ENCODE measurements at places on chromosomes 12 and 14.

DNA sequence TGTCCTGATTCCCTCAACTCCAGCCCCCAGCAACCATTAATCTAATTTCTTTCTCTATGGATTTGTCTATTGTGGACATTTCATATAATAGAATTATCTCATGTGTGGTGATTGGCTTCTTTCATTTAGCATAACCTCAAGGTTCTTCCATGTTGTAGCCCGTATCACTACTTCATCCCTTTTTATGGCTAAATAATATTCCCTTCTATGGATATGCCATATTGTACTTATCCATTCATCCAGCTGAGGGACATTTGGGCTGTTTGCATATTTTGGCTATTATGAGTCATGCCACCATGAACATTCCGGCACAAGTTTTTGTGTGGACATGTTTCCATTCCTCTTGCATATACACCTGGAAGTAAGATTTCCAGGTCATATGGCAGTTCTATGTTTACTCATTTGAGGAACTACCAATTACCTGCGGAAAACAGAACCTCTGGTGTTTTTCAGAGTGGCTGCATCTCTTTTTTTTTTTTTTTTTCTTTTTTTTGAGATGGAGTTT, 108.7 kb upstream of the MAP1LC3B2 start:
- no peak for DNase-seq

- DNase-seq, result no peak
Observed at GRCh38 chr12:68239309-68239982, 13.8 kb upstream of the IL26 start.

DNA sequence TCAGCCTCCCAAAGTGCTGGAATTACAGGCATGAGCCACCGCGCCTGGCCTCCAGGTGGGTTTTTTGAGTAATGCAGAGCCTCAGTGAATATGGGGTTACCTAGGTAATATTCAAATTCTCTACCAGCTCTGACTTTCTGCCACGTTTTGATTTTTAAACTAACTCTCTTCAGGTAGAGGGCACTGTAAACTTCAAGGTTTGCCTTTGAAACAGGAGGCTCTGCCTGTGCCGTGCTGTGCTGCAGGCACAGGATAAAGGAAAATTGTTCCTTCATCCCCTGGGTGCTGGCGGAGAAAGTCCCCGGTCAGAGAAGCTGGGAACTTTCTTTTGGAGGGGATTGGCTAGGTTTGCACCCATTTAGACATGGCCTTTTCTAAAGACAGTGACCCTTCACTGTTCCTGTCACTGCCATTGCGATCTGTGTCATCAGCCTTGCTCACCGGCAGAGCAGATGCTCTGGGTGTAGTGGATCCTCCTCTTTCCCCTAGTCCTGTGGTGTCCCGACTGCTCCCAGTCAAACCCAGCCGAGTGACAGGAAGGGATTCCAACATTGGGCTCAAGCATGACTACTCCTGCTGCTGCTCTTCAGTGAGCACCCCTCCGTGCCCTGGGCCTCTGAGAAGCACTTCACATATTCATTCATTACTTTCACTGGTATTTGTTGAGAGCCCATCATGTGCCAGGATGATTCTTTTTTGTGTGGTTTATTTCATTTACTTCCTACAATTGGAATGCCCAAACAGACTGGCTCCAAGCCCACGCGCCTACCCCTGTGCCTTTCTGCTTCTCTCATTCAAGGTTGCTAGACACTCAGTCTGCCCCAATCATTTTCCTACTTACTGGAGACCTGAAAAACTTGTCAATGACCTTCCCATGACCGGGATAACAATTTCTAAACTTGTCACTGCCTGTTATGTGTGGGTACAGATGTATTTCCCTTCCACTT, 103.6 kb downstream of the TMEM30B start:
- no peak for DNase-seq

DNA sequence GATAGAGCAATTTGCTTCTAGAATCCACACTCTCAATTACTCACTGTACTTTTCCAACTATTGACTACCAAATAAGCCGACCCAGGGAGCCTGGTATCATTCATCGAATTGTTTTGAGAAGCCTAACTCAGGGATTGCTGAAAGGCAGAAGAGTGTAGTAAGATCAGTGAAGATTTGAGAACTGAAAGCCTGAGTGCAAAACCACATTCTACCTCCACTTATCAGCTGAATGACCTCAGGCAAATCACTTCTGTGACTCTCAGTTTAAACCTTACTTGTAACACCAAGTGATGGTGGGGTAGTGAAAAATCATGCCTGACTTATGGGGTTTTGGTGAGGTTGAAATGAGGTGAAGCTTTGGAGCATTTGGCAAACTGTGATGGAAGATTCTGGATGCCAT, 126.1 kb upstream of the MAX start:
- DNase-seq, result no peak

- peak; percentile 82 for DNase-seq
Observed at GRCh38 chr14:75340921-75341320, 62.3 kb downstream of the FOS start.

DNA sequence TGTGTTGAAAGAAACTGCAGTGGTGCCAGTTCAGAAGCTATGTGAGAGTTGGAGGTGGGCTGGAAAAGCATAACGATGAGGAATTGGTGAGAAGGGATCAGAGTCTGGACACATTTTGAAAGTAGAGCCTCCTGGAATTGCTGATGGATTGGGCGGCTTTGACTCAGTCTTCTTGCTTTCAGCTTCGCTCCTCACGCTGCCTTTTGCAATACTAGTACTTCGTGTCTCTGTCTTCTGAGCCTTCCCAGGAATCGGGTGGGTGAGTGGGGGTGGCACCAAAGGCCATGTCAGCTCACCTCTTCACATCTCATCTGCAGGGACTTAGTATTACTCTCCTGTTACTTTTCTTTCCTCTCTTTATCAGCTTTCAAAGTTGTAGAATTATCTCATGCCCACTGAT, 101.6 kb upstream of the RFX4 start:
- no peak for DNase-seq

DNA sequence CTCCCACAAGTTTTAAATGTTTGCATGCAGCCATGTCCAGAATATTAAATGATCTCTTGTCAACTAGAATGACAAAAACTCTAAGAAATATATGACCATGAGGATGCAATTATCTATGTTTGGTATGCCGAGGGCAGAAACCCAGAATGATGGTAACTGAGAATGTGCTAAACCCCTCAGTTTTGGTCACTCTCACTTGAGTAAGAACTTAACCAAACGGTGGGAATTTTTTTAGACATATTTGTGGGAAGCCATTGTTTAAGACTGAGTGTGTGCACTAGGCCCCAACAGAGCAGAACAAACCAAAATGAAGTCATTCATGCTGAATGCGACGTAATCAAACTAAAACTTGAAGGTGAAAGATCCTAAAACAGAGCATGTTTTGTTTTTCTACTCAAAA, 1927.9 kb upstream of the SEL1L start:
- no peak for DNase-seq

GRCh38 chr14:34005901-34006300, 55.0 kb upstream of the EGLN3 start:
- DNase-seq, result no peak

- no peak for DNase-seq
Observed at GRCh38 chr14:75559451-75560222, 18.8 kb upstream of the FLVCR2 start.

- DNase-seq, result peak; percentile 42
Observed at GRCh38 chr14:100738269-100738691, 11.6 kb downstream of the DLK1 start.

GRCh38 chr14:89625731-89626232, 208.7 kb upstream of the FOXN3 start:
- no peak for DNase-seq

DNA sequence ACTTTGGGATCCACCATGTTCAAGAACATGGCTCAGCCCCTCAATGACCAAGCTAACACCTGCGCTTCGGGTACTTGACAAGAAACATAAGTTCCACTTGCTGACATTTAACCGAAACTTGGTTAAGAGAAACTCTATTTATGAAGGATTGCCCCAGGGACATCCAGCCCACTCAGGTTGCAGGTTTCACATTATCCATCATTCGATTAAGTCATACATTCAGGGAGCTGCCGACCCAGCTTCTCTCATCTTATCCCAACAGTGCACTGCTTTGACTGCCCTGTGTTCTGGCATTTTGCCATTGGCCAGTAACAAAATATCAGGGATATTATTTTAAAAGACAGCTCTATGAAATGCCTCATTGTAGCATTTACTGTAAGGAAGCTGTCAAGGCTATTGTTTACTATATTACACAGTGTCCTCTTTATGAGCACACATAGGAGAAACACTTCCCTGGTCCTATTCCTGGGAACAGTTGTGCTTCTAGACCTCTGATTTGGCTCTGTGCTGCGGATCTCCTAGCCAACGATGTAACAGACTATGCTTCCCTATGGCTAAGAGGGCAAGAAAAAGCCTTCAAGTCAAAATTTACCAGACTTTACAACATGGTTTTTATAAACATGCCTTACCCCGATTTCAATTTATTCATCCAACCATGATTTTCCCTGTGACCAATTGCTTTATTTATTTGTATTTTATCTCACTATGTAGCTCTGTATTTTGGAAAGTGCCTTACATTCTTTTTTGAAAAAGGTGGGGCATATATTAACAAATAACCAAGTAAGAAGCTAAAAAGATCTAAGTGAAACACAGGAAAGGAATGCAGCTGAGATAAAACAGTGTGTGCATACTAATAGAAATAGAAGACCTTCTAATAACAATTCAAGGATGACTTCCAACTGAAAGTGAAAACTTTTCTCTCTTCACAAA, 109.3 kb downstream of the ITPR2 start:
- no peak for DNase-seq

DNA sequence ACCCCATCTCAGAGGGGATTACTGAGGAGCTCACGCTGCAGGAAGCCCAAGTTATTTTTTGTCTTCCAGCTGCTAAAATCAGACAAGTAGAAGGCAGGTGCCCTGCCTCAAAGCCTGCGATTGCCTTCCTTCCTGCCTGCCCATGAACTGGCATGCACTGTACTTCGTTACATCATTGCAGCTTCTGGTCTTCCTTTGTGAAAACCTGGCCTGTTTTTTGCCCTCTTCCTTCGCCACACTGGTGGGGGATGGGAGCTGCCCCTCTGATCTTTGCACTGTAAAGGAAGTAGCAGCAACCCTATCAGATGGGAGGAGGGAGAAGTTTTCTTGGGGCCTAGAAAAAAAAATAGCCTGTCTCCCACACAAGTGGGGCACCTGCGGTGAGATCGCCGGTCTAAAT, 1098.7 kb downstream of the BCL11B start:
- DNase-seq, result no peak

DNA sequence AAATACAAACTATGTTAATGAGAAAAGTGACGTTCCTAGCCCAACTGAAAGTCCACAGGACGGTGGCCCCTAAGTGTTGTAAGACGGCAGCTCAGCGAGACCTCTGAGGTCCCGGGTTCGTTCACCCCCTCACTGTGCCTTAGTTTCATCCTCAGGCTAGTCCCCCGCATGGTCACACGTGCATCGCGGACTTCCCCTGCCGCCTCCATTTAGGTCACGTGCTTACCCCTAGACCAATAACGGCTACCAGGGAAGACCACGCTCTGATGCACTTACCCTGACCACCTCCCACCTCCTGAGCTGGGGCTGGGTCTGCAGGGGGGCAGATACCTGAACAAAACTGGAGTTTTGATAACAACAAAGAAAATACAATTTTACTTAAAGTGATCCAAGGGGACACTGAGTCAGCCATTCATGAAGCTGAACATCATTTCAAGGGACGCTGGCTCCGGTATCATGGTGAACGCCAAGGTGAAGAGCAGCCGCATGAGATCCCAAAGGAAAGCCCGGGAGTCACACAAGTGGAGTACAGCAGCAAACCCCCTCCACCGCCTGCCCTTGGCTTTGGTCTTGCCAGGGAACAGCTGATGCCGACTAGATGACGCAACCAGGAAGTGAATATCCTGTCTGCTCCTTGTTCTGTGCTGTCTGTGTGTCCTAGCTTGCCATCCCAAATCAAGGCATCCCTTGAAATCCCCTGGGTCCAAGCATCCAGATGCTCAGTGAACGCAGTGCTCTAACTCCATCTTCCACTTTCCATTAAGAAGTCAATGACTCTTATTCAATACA, 274.1 kb downstream of the PCNX1 start:
- no peak for DNase-seq

DNA sequence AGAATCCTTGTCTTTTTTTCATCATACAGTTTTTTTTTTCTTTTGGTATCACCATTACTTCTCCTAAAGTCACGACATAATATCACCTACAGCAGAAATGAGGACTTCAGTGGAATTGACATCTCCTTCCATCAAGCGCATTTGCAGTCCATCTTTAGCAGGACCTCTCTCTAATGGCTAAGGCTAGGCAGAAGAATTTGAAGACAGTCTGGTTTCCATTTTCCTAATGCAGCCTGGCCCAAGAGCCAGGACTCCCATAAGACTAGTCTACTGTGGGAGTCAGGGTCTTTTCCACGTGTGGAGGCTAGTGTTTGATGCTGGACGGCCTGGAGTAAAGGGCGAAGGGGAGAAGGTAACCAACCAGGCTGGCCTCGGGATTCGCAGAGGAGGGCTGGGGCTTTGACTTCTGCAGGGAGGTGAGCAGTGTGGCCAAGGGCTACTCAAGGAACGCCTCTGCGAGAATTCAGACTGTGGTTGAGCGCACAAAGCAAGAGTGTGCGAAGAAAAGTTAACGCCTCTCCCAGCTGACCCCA, 769 bp upstream of the ZNF740 start:
- no peak for DNase-seq

GRCh38 chr12:3671330-3672112, 81.4 kb downstream of the CRACR2A start:
- DNase-seq, result no peak

GRCh38 chr12:91009319-91009950, 4.7 kb upstream of the EPYC start:
- DNase-seq, result no peak

- DNase-seq, result no peak
Observed at GRCh38 chr14:26334288-26334687, 263.5 kb downstream of the NOVA1 start.

- DNase-seq, result peak; percentile 77
Observed at GRCh38 chr12:94649349-94650142, 811 bp downstream of the TMCC3 start.

DNA sequence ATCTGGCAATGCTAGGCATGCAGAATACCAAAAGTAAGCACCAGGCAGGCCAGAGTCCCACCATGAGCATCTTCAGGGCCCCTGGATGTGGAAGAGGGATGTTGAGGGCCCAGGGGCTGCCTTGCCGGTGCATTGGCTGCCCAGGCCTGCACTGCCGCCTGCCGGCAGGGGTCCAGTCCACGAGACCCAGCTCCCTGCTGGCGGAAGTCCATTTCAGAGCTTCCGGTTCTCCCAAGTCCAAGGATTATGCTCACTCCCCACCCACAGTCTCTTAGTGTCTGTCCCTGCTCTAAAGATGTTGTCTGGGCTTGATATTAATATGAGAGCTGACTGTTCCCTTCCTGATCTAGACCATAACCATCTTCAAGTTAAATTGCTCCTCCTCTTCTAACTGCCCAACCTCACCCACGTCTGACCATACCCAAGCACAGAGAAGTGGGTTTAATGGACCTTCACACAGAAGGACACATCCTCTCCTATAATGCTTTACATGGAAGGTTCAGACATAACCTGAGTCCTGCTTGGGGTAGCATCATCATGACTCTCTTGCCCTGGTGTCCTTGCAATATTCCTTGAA, 117.4 kb downstream of the DAD1 start:
- DNase-seq, result no peak
